ENCODE measurements at places on chromosomes 3 and 15.

DNA sequence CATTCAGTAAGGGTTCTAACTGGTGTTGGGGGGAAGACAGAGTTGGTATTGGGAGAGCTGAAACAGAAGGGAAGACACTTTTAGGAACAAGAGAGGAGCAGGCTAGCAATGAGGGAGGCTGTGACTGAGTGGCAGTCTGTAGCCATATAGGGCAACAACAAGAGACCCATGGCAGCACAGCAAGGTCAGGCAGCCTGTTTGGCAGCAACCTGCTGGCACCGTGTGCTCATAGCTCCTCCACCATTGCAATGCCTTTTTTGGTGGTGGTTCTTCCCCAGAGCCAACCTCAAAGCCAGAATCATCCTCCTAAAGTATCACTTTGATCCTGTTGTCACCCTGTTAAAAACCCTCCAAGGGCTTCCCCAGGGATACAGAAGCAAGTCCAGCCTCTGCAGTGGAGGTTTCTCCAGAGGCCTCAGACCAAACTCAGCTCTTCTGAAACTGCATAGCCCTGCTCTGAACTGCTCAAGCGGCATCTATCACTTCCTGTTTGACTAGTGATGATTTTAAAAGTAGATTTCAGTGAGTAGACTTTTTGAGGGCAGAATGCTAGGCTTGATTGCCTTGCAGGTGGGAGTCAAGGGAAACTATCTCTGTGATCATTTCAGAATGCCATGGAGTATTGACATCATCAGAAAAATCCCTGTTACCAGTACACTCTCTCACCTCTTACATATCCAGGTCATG lies 176.9 kb downstream of the STAC start:
- DNase-seq: no peak

GRCh38 chr3:197327701-197328100 lies 29.3 kb upstream of the DLG1 start:
- no peak for DNase-seq

GRCh38 chr3:93906245-93906644 lies 67.5 kb downstream of the PROS1 start:
- no peak for DNase-seq

DNA sequence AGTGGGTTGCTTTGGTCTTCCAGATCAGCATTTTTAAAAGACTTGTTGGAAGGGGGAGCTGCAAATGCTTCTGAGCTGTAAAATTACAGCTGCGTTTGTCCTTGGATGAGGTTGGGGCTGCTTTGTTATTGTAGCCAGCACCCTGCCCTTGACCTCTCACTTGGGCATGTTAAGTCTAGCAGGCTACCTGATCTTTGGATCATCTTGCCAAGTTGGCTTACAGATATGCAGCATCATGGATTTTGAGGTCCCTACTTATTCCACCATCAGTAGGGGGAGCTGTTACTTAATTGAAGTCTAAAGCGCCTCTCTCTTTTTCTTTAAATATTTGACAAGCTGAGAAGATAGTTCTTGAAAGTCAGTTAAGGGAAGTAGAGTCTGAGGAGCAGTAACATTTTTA lies 793.0 kb downstream of the MCTP2 start:
- DNase-seq: no peak

DNA sequence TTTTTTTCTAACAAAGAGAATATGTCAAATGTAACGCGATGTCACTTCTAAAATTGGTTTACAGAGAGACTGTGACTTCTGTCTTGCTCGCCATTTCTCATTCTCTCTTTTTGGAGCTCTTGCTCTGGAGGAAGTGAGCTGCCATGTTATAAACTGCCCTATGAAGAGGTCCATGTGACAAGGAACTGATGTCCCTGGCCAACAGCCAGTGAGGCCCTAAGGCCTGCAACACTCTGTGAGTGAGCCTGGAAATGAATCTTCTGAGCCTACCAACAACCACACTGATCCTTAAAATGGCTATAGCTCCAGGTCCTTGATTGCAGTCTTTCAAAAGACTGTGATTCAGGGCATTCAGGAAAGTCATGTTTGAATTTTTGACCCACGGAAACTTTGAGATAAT lies 49.9 kb downstream of the NMD3 start:
- DNase-seq: no peak

GRCh38 chr15:63922916-63923315 lies 89.2 kb upstream of the HERC1 start:
- DNase-seq: no peak

DNA sequence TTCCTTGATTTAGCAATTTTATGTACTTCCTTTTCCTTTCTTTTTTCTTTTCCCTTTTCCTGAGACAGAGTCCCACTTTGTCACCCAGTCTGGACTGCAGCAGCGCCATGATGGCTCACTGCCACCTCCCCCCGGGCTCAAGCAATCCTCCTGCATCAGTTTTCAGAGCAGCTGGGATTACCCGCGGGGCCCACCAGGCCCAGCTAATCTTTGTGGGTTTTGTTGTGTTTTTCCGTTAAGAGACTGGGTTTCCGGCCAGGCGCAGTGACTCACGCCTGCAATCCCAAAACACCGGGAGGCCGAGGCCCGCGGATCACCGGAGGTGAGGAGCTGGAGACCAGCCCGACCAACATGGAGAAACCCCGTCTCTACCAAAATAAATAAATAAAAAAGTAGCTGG lies 17.7 kb downstream of the GOLGA8S start:
- DNase-seq: no peak

GRCh38 chr3:167761302-167761701 lies 25.8 kb downstream of the SERPINI1 start:
- no peak for DNase-seq

DNA sequence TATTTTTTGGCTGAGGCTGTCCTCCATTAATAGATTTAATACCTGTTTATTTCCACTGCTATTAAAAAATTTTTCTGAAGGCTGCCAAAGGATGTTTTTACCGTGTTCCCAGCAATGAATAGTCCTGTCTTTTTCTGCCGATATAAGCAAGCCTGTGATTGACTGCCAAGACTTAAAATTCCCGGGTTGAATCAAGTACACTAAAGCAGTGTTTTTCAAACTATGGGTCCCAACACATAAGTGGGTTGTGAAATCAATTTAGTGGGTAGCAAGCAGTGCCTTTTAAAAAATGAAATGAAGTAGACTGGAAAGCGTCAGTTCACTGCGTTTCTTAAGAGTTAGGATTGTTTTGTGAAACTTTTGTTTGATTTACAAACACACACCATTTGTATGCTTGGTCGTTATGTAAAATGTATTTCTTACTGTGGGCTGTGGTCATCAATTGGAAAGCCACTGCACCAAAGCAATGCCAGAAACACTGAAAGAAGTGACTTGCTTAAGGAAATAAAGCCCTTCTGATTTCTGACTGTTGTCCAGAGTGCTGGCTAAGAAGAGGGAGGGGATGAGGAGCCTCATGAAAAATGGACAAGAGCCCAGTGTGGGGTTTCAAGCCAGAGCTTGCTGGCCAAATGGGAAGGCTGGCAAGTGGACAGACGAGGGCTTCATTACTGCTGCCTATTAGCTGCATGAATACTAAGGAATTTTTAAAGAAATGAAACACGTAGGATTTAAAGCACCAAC lies 206.0 kb downstream of the THRB start:
- DNase-seq: no peak

GRCh38 chr3:169861871-169862270 lies 7.9 kb downstream of the LRRC31 start:
- DNase-seq: no peak

GRCh38 chr15:60283936-60284335 lies 113.8 kb downstream of the ANXA2 start:
- no peak for DNase-seq

DNA sequence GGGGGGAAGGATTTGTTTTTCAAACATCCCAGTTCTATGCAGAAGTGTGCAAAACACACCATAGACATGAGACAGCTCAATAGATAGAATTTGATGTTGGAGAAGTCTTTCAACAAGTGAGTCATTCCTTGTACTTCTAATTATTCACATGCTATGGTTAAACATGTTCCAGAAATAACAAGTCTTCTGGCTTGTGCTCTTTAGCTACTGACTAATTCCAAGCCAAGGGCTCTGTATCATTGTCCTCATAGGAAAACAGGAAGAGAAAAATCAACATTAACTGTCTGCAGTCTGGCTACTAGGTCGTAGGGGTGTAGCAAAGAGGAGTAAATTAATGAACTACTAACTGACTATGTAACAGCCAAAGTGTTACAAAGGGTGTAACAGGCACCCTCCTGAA lies 25.8 kb downstream of the LDHAL6B start:
- no peak for DNase-seq

DNA sequence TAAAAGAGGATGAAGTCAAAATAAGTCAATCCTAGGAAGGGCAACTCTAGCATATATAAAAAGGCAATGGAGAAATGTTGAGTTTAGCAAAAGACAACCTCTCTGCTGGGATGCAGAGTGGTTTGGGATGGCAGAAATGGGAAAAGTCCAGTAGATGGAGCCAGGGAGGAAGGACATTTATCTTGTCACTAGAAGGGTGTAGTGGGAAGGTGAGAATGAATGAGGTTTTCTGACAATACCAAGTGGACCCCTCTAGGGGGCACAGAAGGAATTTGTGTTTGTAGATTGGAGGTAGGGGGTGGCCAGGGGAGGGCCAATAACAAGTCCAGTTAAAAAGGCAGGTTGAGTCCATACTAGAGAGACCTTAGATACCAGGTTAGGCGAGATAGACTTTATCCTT lies 80.0 kb downstream of the THSD4 start:
- DNase-seq: no peak

DNA sequence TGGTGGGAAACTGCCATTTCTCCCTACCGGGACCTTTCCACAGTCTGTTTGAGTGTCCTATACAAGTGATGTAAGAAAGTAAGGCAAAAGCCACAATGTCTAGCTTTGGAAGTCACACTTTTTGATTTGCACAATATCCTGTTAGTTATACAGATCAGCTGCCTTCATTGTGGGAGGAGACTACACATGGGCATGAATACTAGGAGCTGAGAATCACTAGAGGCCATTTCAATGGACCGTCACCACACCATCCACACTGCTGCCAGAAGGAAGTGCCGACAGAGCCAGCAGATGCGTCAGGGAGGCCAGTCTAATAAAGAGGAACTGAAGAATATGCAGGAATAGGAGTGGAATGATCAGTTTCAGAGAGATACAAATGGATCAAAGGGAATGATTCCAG lies 65.8 kb downstream of the SCN11A start:
- no peak for DNase-seq

GRCh38 chr3:75978686-75979085 lies 193.3 kb upstream of the ZNF717 start:
- DNase-seq: no peak

- no peak for DNase-seq
These were observed 86.1 kb downstream of the NAALADL2 start for GRCh38 chr3:174945276-174945675.

DNA sequence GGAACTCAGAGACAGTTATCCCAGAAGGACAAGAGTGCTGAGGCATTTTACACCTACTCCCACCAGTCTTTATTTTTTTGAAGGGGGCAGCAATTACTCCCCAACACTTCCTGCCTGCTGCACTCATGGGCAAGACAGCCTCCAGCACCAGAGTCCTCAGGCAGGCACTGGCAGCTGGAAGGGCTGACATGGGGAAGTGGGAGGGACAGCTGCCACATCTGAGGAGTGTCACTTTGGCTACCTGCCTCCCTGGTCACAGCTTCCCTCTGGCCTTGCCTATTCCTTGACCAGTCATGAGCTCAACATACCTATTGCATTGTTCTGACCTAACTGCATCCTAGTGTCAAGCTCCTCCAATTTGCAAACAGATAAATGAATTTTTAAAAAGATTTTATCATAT lies 10.2 kb upstream of the LACTB start:
- no peak for DNase-seq

- DNase-seq: no peak
These were observed 100.8 kb upstream of the LIPC start for GRCh38 chr15:58330741-58331559.

- DNase-seq: peak; percentile 93
These were observed 6.5 kb upstream of the TM4SF18 start for GRCh38 chr3:149339931-149340309.

Data from RWPE2 (cell line).